Activated CD4-positive, alpha-beta T cell treated with anti-CD3 and anti-CD28 coated beads, Interleukin-2, amount 50 U/mL, for 16 hours (primary cell): ENCODE measurements at places on chromosomes 3 and 15.

- DNase-seq, result peak; percentile 70
Observed at GRCh38 chr3:194489736-194490612, 3.2 kb upstream of the ATP13A3 start.

- no peak for DNase-seq
Observed at GRCh38 chr3:177992993-177993970, 543.0 kb upstream of the KCNMB2 start.

DNA sequence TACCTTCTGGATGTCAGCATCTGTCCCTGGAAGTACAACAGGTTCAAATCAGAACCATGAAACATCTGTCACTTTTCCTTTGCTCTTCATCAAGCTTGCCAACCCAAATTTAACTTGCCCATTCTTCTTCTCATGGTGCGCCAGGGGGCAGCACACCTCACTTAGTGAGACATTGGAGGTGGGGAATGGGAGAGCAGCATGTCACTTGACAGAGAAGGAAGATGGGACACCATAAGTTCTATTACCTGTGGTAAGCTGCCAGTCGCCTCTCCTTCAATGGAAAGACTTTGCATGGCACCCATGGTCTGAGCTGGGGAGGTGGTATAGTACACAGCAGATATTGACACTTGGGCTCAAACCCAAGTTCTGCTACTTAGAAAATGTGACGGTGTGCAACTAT lies 2.9 kb downstream of the SCN5A start:
- peak; percentile 30 for DNase-seq

DNA sequence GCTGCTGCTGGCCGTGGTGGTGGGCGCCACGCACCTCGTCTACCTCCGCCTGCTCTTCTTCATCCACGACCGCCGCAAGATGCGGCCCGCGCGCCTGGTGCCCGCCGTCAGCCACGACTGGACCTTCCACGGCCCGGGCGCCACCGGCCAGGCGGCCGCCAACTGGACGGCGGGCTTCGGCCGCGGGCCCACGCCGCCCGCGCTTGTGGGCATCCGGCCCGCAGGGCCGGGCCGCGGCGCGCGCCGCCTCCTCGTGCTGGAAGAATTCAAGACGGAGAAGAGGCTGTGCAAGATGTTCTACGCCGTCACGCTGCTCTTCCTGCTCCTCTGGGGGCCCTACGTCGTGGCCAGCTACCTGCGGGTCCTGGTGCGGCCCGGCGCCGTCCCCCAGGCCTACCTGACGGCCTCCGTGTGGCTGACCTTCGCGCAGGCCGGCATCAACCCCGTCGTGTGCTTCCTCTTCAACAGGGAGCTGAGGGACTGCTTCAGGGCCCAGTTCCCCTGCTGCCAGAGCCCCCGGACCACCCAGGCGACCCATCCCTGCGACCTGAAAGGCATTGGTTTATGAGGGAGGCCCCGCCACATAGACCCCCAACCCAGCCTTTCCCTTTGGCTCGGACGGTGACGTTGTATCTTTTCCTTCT lies 1.1 kb downstream of the GPR27 start:
- no peak for DNase-seq

DNA sequence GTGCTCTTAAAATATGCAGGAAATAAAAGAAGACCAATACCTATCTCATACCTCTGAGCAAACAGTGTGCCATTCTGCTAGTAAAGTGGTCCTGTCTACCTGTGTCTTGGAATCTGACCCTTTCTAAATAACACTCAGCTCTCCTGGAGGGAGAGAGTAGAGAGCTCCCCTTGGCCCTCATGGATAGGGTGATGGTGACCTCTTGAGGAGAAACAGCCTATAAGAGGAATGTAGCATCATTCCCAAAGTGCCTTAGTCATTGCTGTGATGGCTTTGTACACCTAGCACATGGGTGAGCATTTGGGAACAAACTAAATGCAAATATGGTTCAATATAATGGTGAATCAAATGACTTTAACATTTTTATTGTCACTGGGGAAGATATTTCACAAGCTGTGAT lies 10.0 kb downstream of the SNTN start:
- no peak for DNase-seq

- DNase-seq, result no peak
Observed at GRCh38 chr3:163261056-163261455, 1764.4 kb downstream of the OTOL1 start.

GRCh38 chr3:15460891-15461531 lies 33.6 kb downstream of the EAF1 start:
- peak; percentile 35 for DNase-seq

GRCh38 chr3:182726258-182727142 lies 66.8 kb upstream of the ATP11B start:
- no peak for DNase-seq

DNA sequence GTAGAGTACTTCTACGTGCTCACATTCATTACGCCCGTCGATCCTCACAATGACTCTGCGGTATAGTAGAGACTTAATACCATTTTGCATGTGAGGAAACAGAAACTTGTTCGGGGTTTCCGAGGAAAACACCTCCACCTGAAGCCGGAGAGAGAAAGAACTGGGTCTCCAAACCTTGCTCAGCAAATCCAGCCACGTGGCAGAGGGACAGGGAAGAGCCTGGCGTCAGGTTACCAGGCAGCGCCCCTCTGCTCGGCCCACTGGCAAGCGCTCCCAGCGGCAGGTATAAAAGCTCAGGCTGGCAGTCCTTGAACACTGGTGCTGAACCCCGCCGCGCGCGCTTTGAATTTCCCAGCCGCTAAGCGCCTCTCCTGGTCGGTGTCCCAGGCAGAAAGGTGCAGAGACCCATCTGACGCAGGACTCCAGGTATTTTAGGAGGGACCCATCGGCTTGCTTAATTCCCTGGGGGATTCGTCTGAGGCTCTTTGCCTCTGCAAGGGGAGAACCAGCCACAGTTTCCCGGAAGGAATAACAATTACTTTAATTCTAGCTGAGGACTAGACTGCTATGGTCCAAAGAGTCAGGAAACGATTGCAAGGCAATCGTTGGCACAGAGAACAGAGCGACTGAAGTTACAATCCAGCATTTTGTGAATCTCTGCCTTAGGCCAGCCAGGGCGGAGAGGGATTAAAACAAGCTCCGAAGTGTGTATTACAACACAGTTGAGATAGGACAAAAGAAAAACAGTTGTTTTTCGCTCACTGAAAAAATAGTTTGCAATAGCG lies at the start of gene C2CD4A:
TSS of gene C2CD4A (plus strand) at position 315 of the 785 bp plus-strand sequence. CDS start 637 bp downstream, outside the sequence.
- DNase-seq, result no peak

DNA sequence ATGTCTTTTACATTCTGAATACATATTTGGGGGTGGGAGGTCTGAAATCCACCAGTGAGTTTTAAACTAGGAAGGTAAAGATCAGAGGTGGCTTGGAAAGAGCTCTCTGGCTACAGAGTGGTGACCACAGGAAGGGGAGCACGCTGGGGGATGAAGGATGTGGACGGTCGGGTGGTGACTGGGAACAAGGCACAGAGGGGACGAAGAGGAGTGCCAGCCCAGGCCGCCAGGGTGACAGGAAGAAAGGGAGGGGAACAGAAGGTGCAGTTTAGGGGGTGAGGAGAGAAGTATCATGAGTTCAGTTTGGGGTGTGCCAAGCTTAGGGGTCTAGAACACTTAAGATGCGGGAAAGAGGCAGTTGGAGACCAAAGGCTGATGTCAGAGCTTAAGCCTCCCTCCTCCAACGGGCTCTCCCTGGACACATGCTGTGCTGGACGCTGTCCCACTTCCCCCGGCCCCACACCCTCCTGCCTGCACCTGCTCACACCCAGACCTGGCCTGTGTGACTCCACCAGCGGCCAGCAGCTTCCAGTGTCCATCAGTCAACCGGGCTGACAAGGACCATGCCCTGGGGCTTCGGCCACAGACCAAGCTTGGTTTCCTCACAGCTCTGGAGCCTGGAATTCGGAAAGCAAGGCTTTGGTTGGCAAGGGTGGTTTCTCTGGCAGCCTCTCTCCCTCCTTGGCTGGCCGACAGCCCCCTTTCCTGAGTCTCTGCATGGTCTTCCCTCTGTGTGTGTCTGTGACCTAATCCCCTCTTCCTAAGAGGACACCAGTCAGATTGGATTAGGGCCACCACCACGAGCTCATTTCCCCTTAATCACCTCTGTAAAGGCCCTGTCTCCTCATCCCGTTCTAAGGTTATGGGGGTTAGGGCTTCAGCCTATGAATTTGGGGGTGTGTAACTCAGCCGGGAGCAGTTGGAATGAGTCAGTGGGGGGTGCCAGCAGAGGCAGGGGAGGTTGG lies 120.4 kb upstream of the IQSEC1 start:
- DNase-seq, result no peak

- no peak for DNase-seq
Observed at GRCh38 chr15:40337597-40337996, 3.1 kb downstream of the CCDC9B start.

- no peak for DNase-seq
Observed at GRCh38 chr3:141434255-141434654, 52.6 kb upstream of the RASA2 start.

GRCh38 chr15:67838789-67839332 lies 984 bp downstream of the RNU6-1 start:
- DNase-seq, result no peak

DNA sequence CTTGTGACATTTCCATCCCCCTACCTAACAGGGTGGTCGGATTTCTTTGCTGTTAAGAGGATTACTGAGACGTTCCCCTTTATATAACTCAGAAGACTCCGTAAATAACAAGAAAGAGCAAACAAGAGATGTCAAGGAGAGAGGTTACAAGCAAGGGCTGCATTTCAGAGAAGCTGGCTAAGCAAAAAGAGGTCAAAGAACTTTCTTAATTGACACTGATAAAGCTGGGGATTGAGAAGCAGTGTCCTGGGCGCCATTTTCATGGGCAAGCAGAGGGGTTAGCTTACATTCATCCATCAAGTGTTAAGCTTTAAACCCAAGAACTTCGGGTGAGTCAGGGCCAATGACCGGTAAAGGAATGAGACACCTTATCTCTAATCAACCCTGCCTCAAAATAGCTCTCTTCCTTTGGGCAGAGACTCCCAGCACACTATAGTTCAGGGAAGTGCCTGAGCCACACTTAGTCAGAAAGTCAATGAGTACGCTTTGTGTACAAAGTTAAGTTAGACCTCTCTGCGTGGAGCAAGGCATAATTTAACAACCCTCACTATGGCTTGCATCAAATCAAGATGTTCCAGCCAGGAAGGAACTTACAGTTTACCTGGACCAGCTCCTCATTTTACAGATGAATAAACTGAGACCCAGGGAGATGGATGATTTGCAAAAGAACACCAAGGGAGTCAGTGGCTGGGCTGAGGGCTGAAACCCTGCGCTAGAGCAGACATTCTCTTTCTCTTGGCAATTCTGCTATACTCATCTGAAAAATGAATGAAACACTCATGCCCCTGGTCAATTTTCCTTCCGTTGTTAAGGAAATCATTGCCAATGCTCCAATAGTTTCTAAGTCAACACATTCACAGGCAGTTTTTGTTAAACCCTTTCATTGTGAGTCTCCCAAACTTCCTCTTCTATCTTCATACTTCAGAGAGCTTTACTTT lies 44.6 kb downstream of the CCNL1 start:
- no peak for DNase-seq

DNA sequence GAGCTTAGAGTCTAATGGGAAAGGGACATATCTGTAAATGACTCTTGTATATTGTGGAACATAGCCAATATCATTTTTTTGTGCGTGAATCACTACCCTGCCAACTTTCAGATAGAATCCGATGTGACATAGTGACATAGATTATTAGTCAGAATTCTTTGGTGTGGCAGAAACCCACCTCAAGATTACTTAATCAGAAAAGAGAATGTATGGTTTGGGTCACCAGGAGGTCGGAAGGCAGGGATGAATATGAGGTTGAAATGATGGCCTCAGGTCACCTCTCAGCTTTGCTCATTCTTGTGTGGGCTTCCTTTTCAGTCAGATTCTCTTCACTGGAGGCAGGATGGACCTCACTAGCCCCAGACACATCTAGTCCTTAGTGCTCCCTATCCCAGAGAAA lies 41.4 kb downstream of the SNAPC5 start:
- DNase-seq, result peak; percentile 26

DNA sequence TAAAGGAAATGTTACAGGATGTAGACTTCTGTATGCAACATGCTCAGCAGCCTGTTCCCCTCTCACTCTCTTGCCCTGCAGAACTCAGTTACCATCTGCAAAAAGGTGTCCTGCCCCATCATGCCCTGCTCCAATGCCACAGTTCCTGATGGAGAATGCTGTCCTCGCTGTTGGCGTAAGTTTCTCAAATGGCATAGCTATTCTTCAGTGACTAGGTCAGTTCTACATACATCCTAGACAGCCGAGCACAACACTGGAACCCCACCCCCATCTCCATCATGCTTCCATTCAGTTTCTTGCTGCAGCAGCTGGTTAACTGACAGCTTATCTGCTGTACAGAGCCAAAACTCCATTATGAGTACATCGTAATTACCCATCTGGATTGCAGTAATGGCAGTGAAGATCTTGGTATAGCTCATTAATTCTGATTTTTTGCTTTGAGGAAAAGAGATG lies 4.5 kb downstream of the THBS1 start:
- DNase-seq, result no peak

DNA sequence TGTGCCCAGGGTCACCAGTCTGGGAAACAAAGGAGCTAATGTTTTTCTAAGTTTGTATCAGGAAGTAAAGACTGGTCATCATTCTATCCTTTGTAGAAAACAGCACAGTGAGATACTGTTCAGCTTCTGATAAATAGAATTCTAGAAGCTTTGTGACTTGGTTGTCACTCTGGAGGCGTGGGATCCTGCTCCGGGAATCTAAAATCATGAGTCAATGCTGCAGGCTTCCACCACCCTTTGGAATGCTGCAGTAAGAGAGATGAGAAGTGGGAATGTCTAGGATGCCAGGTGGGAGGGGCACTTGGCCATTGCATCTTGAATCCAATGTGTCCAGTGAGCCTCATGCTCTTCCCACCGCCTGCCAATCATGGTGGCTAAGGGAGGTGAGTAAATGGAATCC lies 40.9 kb downstream of the SAMMSON start:
- DNase-seq, result no peak

DNA sequence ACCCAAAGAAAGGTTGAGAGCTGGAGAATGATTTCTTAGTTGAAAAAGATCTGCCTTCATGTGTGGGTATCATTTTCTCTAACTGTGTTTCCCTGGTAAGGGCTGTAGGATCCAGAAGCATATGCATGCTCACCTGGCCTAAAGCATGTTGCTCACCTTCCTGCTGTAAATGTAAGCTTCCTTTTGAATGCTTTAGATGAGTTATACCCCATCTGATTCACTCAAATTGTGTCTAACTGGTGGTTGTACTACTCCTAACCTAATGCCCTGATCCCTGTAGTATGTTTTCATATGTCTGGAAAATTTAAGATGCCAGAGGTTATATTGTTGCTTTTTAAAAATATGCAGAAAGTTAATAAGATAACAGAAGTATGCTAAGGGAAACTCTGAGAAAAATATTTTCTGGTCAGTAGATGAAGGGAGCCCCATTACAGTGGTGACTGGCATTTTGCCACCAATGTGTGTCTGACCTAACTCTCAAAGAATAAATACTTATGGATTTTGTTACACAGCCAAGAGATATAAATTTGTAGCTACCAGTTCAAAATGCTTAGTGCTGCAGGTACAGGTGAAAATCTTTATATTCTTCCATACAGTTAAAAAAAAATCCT lies 7.7 kb downstream of the FILIP1L start:
- no peak for DNase-seq

DNA sequence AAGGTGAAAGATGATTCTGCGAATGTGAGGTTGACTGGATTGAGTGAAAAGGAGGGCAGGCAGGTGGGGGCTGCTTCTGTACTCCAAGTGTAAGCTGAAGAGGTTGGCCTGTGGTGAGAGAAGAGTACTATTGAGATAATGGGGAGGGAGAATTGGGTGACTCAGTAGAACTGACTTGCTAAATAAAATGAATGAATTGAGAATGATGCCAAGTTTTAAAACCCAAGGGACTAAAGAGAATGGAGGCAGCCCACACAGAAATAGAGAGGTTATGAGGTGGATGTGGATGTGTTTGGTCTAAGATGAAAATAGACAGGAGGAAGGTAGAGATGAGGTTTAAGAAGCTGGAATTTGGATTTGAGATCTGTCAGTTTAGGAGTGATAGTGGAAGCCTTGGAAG lies 5.9 kb downstream of the MME start:
- DNase-seq, result no peak
